Lung microvascular endothelial cell (primary cell): ENCODE measurements at places on chromosomes 3 and 15. TPM values are rescaled to one million over a fixed set of nuclear protein-coding genes. Genes with fewer than 3 reads are reported as not detected.

ZMAT3 gene
- 18.7 and 22.2 TPM in 2 replicates for total RNA-seq

FAH gene
- 3.4 and 9.4 TPM in 2 replicates for total RNA-seq

CD47 gene
- total RNA-seq, result 34.9 and 53.6 TPM in 2 replicates

GP9 gene
- total RNA-seq, result not detected in 2 replicates

TGM5 gene
- total RNA-seq, result not detected in 2 replicates

GABRA5 gene
- not detected in 2 replicates for total RNA-seq

CSTA gene
- total RNA-seq, result not detected in 2 replicates

PLAAT1 gene
- 0.20 and 0.44 TPM in 2 replicates for total RNA-seq

SLC22A14 gene
- total RNA-seq, result not detected in 2 replicates

PIF1 gene
- 1.8 and 5.4 TPM in 2 replicates for total RNA-seq

ZCWPW2 gene
- under 0.01 and 0.20 TPM in 2 replicates for total RNA-seq

TRIM42 gene
- not detected in 2 replicates for total RNA-seq

TIMP4 gene
- total RNA-seq, result 0.40 and 0.65 TPM in 2 replicates

GOLGA8S gene
- under 0.01 TPM in 1 of 2 replicates, not detected in the other for total RNA-seq

INKA1 gene
- total RNA-seq, result 12.3 and 17.2 TPM in 2 replicates

NLGN1 gene
- 0.20 and 0.65 TPM in 2 replicates for total RNA-seq

SV2B gene
- total RNA-seq, result 0.22 and 0.40 TPM in 2 replicates

ACKR2 gene
- 4.8 and 71.4 TPM in 2 replicates for total RNA-seq

CATSPER2 gene
- total RNA-seq, result 0.22 and 0.40 TPM in 2 replicates

PROS1 gene
- 7.8 and 25.6 TPM in 2 replicates for total RNA-seq

BCL2A1 gene
- 0.44 TPM in 1 of 2 replicates, not detected in the other for total RNA-seq

CLDN18 gene
- total RNA-seq, result not detected in 2 replicates

CD80 gene
- total RNA-seq, result under 0.01 TPM in 1 of 2 replicates, not detected in the other

SMAD3 gene
- 5.4 and 12.0 TPM in 2 replicates for total RNA-seq

IGF2BP2 gene
- 19.0 and 24.4 TPM in 2 replicates for total RNA-seq

SCG5 gene
- 0.20 and 0.44 TPM in 2 replicates for total RNA-seq

FETUB gene
- total RNA-seq, result not detected in 2 replicates

ARL14 gene
- total RNA-seq, result not detected in 2 replicates

RASL12 gene
- not detected in 2 replicates for total RNA-seq

GCNT3 gene
- not detected in 2 replicates for total RNA-seq

ISL2 gene
- total RNA-seq, result 0.40 and 0.65 TPM in 2 replicates

TMEM207 gene
- not detected in 2 replicates for total RNA-seq

CTXN2 gene
- not detected in 2 replicates for total RNA-seq

THBS1 gene
- total RNA-seq, result 3,460 and 6,737 TPM in 2 replicates

C3orf70 gene
- total RNA-seq, result 0.65 and 1.8 TPM in 2 replicates

ZKSCAN7 gene
- 0.87 and 1.2 TPM in 2 replicates for total RNA-seq
